Stimulated activated CD4-positive, alpha-beta T cell treated with anti-CD3 and anti-CD28 coated beads, Interleukin-12 subunit alpha, Interleukin-12 subunit beta, amount 100 ng/mL, for 48 hours (primary cell): ENCODE measurements at places on chromosomes 7 and 10.

- DNase-seq, result no peak
Measured at GRCh38 chr10:22017283-22018020, 13.9 kb upstream of the DNAJC1 start.

DNA sequence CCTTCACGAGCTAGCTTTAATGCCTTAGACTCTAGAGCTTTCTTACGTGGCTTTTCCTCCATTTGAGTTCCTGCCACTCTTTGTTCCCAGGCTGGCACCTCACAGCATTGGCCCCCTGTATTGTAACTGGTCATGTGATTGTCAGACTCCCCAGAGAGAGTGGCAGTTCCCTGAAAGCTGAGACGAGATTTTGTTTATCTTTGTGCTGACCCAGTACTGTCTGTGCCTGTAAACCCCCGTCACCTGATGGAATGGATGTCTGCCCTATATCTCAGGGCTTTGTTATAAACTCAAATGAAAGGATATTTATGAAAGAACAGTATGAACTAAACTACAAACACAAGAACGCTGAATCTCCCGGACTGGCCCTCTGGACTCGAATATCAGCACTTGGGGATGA lies 13.0 kb downstream of the NOBOX start:
- DNase-seq, result no peak

GRCh38 chr7:138838166-138838565 lies 40.2 kb upstream of the ATP6V0A4 start:
- DNase-seq, result no peak

- DNase-seq, result no peak
Measured at GRCh38 chr7:91288208-91288824, 24.1 kb downstream of the FZD1 start.

- no peak for DNase-seq
Measured at GRCh38 chr7:49483142-49483541, 290.3 kb upstream of the VWC2 start.

GRCh38 chr10:110376767-110377160 lies 72.0 kb upstream of the SMNDC1 start:
- DNase-seq, result no peak

DNA sequence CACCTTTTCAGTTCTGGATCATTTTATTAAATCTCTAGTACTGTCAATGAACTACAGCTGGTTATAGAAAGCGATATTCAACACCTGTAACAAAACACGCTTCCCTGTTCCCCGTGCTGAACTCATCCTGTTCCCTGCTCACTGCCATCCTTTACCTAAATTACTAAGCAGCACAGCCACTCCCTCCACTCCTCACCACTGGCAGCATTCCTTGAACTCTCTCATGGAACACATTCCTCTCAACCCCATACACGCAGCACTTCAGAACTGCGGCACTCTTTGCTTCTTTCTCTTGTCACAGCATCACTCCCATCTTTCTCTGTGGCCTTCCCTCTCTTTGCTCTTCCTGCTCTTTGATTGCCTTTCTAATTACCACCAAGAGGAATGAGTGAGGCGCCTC lies 27.4 kb downstream of the RELN start:
- DNase-seq, result no peak

- no peak for DNase-seq
Measured at GRCh38 chr7:138900035-138900828, 81.0 kb downstream of the KIAA1549 start.

GRCh38 chr7:7014827-7015595 lies 167.3 kb upstream of the C1GALT1 start:
- no peak for DNase-seq

- DNase-seq, result no peak
Measured at GRCh38 chr7:70177166-70177565, 578.9 kb downstream of the AUTS2 start.

- DNase-seq, result no peak
Measured at GRCh38 chr7:17415955-17416354, 117.5 kb downstream of the AHR start.

- DNase-seq, result no peak
Measured at GRCh38 chr10:80413271-80413996, 5.1 kb downstream of the PRXL2A start.

DNA sequence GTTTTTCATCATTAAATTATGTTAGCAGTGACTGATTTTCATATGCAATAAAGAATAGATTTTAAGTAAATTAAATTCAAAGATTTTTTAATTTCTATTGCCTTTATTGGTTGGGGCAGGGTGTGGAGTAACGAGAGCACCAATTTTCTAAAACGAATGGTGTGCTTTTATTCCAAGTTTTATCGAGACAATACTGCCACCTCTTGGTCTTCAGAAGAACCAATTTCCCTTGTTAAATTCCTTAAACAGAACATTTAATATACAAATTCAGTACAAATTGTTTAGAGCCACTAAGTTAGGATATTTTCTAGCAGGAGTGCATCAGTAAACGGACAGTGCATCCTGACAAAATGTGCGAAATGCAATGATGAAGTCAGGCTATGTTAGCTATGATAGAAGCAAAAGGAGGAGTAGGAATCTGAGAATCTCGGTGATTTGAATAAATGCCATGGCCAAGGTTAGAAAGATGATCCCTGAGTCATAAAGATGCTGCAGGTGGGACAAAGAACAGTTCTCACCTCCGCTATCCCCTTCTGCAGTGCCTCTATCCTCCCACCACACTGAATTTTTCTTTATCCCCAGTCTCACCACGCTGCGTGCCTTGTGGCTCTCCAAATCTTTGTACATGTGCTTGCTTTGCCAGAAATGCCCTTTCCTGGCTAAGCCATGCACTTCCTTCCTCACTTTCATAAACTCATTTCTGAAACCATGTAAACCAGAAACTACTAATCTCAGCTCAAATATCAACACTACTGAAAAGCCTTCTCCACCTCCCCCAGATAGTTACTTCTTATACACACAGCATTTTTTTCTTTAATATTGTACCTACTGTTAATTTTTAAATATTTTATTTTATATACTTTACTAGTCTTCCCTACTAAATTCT lies 31.9 kb upstream of the AGBL3 start:
- DNase-seq, result no peak

DNA sequence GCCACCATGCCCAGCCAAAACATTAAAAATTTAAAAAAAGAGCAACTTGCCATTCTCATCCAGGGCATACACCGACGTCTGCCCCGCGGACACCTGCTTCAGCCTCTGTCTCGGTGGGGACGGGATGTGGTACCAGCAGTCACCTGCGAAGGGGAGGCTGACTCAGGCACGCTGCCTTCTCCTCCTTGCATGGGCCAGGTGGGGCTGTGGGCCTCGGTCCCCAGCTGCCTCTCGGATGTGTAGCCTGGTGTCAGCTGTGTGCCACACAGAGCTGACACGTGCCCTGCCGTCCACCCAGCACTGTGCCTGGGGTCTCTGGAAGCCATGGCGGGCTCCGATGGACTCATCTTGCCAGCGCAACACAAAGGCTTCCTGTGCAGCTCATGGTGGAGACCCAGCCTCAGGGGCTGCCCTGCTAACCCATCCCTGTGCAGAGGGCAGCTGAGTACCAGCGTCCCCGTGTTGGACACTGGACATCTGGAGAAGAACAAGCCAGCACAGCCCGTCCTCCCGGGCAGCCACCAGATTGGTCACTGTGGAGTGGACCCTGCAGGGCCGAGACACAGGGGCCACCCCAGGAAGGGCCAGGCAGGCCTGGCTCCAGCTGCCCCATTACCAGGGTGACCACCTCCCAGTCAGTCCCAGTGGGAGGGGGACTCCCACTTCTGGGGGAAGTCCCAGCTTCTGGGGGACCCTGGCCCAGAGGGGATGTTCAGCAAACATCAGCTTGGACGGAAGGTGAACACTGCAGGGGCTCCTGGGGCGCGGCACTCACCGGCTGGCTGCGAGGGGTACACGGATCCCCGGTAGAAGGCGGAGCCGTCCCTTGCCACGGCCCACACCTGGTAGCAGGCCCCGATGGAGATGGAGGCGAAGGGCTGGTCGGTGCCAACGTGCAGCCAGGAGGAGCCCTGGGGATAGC lies 10.6 kb downstream of the BHLHA15 start:
- DNase-seq, result no peak

DNA sequence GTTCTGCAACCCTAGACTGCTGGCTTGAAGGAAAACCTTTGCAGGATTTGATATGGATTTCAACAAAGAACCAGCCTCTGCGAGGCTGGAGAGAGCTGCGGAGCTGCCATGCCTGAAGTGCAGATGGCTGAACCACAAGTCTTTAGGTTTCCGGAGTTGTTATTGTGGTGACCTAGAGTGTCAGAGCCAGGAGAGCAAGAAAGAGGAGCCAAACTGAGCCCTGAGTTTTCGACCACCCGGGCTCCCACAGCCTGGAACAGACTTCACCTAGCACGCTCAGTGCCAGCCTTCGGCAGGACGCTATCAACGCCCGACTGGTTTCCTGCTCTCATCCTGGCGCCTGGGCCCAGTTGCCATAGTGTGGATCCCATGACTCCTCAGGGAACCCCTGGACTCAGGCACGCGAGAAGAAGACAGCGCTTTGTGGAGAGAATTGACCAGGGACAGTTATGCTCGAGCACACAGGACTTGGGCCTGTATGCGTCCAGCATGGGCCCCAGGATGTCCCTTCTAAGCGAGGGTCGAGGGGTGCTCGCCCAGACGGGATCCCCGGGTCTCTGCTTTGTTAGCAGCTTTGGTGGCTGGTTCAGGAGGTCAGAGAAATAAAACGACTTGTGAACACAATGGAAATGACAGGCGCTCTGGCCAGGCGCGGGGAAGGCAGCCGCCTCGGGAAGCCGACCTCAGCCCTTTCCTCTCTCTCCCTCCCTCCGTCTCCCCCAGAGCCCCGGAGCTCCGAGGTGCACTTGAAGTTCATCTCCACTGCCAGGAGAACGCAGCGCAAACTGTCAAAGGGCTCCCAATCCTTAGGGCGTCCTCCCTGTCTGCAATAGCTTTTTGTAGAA lies 1.8 kb upstream of the GAD2 start:
- no peak for DNase-seq

DNA sequence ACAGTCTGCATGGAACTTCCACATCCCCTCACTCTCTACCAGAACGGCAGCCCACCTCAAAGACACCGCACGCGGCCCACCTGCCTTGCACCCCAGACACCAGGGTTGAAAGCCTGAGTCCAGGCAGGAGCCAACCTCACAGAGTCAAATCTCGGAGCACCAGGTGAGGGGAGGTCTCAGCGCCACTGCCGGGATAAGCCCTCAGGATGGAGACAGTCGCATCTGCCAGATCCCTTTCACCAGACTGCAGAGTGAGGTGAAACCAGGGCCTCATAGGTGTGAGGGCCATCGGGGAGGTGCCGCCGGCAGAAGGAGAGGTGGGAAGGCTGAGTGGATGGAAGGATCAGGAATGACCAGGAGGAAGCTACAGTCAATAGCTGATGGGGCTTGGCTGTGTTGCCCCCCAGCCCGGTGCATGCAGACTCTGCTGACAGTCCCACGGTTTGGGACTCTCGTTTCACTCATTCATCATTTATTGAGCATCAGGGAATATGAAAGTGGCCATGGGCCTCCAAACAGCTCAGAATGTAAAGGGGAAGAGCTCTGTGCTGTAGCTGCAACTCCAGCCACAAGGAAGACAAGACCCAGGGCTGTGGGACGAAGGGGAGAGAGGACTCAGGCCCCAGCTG lies 315.0 kb downstream of the PTPRN2 start:
- no peak for DNase-seq

GRCh38 chr10:102595897-102596296 lies 48.4 kb upstream of the TRIM8 start:
- DNase-seq, result no peak

DNA sequence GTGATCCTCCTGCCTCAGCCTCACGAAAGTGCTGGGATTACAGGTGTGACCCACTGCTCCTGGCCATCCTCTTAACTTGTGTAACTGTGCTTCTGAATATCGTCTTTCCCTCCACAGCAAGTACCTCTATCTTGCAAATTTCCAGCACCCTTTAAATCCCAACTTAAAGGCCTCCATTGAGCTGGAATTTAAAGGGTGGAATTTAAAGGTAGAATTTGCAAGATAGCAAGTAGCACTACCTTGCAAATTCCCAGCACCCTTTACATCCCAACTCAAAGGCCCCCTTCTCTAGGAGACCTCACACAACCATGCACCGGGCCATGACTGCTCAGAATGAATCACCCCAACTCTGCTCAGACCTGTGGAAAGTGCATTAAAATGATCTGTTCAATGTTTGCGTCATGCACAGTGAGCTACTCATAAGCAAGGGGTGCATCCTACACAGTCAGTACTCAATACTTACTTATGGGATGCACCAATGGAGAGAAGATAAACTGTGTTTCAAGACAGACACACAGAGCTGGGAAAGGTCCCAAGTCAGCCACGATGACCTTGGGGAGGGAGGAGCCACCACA lies 17.8 kb upstream of the SDK1 start:
- no peak for DNase-seq

- DNase-seq, result no peak
Measured at GRCh38 chr7:20825555-20825954, 38.9 kb upstream of the SP8 start.

GRCh38 chr10:49734676-49735075 lies 27.4 kb downstream of the OGDHL start:
- no peak for DNase-seq

GRCh38 chr10:110861930-110862649 lies 9.6 kb upstream of the PDCD4 start:
- no peak for DNase-seq

DNA sequence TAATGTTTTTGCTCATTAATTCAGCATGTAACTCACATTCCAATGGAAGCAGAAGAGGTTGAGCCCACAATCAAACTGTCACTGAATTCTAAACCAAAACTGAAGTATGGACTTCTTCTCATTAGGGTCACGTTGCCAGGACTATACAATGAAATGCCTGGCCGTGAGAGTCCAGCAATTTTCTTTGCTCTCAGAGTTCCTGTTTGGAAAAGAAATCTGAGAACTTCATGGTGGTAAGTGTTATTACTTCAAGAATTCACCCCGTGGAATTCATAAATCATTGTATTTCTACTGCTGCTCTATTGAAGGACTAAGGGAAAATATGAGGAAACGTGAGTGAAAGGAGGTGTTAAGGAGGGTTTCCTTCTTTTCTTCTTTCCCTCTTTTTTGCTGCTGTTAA lies 441.8 kb upstream of the AKR1E2 start:
- DNase-seq, result no peak

- DNase-seq, result no peak
Measured at GRCh38 chr10:78545756-78546155, 512.1 kb downstream of the RPS24 start.

- no peak for DNase-seq
Measured at GRCh38 chr7:94656925-94657731, 1.2 kb upstream of the SGCE start.

- no peak for DNase-seq
Measured at GRCh38 chr10:42654419-42654818, 16.0 kb upstream of the ZNF33B start.

DNA sequence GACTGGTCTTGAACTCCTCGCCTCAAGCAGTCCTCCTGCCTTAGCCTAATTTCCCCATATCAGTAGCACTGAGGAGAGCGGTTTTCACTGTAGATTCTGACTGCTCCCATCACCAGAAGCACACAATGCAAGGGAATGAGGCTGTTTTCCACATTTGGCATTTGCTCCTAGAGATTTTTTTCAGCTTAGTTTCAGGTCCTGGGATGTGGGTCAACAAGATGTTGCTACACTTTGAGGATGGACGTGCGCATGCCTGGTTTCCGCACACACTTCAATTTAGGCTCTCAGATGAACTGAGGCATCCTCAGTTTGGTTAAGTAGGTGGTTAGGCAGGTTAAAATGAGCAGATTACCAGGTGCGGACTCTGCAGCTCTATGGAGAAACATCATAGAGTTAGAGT lies 287.1 kb upstream of the LYZL1 start:
- no peak for DNase-seq
